NT2/D1 (cell line): ENCODE measurements at places on chromosomes 5 and 9.

DNA sequence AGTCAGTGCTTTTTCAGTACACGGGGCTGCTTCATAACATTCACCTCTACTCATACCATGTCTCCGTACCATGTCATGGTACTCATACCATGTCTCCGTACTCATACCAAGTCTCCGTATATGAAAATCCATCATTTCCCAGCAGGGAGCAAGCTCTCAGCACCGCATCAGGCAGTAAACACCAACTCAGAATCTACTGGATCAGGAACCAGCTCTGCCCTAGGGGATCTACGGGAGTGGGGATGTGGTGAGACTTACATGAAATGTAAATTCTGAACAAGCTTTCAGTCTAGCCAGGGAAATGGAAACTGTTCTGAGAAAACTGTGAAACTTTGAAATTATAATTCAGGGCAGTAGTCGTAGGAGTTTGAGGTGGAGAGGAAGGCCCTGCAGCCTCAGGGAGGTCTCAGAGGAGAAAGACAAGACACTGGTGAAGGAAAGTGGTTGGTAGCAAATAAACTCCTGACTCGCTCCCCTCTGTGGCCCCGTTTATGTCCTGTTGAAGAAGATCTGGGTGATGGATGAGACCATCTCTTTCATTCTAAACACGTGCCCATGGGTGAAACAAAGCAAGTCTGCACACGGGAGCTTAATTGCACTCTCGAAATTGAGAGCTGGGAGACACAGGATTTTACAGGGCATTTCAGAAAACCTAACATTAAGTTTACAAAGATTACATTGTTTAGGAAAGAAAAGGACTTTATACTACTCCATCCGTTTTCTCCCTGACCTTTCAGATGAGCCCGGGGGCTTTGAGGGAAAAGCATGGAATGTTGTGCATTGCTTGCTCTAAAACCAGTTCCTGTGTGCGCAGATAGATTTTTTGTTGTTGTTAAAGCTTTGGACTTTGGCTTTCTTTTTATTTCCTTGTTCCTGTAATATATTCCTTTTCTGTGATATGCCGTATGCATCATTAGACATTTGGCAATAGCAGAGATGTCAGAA lies 26.8 kb downstream of the ACTBL2 start:
- DNase-seq: no peak

- no peak for DNase-seq
Observed at GRCh38 chr5:55154873-55155272, 5.1 kb upstream of the GPX8 start.

- no peak for DNase-seq
Observed at GRCh38 chr9:98117984-98118639, 910 bp downstream of the TRIM14 start.

GRCh38 chr5:31036411-31036810 lies 157.1 kb upstream of the CDH6 start:
- DNase-seq: no peak

DNA sequence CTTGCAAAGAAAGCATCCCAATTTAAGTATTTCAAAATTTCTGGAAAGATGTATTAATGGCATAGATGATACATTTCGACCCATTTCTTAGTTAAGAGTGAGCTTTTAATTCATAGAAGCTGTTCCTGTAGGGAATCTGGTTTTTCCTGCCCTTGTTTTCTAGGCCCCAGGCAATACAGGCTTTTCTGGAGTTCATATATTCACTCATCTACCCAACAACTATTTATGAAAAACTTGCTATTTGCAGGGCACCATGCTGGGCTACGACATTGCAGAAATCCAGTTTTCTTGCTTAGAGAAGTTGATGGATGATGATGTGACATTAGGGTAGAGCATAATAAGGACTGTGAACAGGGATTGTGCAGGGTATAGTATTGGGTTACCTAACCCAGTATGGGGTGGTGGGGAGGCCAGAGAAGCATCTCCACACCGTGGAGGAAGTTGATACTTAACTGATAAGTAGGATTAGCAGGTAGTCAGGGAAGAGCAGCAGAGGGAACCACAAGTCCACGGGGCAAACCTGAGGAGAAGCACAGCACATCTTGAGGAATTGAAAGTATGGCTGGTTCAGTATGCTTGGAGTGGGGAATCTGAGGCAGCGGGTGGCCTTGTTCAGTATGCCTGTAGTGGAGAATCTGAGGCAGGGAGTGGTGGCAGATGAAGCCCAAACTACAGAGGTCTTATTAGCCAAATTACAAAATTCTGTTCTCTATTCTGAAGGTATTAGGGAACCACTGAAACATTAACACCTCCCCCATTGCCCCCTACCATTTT lies 247.5 kb downstream of the ARRDC3 start:
- DNase-seq: no peak

- no peak for DNase-seq
Observed at GRCh38 chr5:40381676-40382363, 297.9 kb upstream of the PTGER4 start.

- DNase-seq: peak; percentile 13
Observed at GRCh38 chr5:157431544-157432200, 28.3 kb upstream of the NIPAL4 start.
